Activated effector memory CD4-positive, alpha-beta T cell treated with anti-CD3 and anti-CD28 coated beads, Interleukin-2, amount 50 U/mL, for 16 hours (primary cell): ENCODE measurements at places on chromosomes 3 and 15.

DNA sequence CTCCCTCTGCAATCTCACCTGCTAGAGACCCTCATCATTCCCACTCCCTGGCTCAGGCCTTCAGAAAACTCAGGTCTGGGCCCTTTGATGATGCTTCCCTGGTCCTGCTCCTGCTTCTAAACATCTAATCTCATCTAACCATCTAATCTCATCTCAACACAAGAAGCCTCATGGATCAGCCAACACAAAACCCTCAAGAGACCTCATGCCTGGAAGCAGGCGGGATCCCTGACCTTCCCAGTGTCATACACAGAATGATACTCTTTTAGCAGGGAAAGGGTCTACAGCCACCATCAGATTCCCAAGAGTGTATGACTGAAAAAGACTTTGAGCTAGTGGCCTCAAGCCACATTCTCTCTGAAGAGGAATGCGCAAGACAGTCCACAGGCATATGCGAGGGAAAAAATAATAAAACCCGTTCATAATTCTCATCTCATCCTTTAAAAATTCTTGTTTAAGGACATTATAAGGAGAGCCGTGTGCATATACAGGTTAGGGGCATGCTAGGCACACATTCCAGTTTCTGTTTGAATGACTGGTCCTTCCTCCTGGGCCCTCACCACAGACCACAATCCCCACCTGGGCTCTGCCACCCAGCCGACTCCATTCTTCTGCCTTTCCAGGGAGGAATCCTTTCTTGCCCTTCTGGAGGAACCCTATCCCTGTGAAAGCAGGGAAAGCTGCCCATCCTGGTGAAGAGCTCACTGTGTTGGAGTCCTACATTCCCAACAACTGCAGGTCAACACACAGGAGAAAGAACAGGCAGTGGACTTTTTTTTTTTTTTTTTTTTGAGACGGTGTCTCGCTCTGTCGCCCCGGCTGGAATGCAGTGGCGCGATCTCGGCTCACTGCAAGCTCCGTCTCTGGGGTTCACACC is 2.2 kb downstream of the ZXDC start:
- peak; percentile 54 for DNase-seq

DNA sequence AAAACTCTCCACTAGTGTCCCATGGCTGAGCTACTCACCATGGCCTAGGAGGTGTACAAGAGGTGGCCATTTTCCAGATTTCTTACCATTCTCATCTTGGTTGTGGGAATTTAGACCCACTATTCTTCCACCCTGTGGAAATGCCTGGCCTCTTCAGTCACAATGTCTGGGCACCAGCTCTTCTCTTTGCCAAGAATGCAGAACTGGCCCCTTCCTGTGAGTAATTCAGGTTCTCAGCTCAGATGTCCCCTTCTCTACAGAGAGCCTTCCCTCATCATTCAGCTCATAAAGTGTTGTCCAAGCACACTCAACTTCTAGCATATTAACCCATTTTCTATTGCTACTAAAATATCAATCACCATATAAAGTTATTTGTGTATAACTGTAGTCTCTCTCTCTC is 575.5 kb upstream of the KCNMB2 start:
- DNase-seq, result no peak

DNA sequence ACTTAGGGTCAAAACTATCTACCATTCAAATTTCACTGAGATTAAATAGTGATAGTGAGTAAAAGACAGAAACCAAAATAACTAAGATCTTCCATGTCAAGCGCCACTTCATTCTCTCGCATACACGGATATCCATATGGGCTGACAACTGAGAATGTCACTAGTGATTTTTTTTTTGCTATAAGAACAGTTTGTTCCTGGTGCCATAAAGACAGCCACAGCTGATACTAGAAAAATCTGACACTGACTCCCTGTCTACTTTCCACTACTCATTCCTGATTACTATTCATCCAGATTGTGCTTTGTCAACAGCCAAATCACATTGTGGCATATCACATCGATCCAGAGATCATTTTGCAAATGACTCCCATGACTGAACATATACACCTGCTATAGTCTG is 45.8 kb upstream of the CDAN1 start:
- DNase-seq, result no peak

DNA sequence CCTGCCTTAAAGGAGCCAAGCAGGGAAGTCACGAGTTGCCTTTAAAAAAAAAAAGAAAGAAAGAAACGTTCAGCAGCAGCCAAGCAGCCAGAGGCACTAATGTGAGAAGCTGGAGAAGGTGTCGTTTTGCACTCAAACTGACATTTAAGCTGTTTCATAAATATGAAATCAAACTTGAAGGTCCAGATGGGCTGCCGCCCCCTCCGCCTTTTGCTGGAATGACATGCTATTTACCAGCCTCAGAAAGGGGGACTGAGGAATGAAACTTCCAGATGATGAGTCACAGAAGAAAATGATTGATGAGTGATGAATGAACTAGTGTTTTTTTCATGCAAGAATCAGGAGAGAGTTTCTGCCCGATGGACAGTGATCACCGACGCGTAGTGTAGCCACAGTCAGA is 396.8 kb downstream of the IGSF11 start:
- DNase-seq, result no peak

- DNase-seq, result no peak
Observed at GRCh38 chr3:126556637-126557414, 1.9 kb downstream of the C3orf22 start.

GRCh38 chr3:184761075-184761841 is 49.4 kb upstream of the MAGEF1 start:
- no peak for DNase-seq

DNA sequence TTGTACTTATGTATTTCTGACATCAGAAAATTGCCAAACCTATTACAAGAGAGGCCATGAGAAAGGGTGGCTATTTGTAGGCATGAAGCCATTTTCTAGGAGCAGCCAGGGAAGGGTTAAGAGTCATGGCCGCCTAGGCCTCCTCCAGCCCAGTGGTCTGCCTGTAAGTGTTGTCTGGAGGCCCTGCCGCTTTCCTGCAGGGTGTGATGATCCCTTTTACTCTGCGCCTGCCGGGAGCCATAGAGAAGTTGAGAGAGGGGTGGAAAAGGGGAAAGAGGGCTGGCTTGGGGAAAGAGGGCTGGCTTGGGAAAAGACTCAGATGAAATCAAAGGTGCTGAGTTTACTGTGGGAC is 29.1 kb upstream of the KCTD6 start:
- DNase-seq, result no peak

DNA sequence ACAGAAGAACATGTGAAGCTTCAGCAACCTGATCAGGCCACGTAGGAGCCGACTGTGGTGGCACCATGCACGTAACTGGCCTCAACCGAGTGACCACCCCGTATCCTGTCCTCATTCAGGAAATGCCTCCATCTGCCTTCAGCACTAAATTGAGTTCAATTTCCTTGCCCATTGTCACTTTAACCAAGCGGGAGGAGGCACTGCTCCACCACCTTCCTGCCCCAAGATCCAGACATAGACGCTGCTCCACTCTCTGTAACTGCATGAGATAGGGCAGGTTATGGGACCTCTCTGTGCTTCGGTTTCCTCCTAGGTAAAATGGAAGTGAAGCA is 80.1 kb upstream of the POMGNT2 start:
- DNase-seq, result no peak

- no peak for DNase-seq
Observed at GRCh38 chr3:117865338-117865737, 1155.8 kb downstream of the TUSC7 start.

DNA sequence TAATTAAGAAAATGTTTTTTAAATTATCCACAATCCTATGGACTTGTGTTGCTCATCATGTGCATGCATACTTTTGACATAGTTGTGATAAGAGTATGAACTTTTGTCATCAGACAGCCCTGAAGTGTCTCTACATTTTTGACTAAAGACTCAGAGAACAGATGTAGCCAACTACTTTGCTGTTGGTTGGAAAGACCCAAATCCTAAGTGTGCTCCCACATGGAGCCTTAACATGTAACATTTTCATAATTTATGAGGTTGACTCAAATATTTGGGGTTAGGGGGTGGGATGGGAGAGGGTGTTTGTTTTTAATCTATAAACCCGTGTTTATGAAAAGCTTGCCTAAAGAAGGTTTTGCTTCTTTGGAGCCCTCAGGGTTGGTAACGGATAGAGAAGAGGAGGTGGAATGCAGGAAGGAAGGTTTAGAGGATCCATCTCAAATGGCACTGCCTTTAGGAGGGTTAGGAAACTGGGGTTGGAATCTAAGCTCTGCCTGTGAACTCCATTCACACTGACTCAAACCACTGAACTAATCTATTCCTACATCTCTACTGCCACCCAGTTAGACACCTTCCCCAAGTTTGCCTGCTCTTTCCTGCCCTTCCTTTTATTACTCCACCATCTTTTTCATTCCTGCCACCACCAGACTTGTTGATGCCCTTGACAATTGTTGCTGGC is 3.7 kb downstream of the BOC start:
- no peak for DNase-seq

GRCh38 chr3:47520756-47521155 is 7.2 kb upstream of the ELP6 start:
- DNase-seq, result no peak

- no peak for DNase-seq
Observed at GRCh38 chr3:169940470-169941181, 26.0 kb upstream of the SEC62 start.

DNA sequence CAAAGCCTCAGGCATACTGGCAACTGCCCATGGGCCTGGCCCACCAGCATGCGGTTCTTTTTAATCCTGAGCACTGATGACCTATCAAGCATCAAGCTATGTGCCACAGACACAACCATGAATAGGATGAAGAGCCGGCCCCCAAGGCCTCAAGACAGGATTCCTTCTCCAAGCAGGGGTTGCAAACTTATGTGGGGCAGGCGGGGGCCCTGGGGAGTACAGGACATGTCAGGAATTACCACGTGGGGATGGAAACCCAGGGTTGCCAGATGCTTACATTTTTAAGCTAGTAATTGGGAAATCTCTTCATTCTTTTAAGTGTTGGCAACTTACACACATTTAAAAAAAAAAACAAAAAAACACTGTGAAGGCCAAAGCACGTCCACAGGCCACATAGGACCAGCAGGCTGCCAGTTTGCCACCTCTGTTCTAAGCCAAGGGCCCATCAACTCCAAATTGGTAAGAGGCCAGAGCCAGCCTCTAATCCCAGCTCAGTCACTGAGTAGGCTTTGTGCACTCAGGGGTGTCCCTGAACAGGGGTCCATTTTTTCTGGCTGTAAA is 32.8 kb downstream of the BDH1 start:
- DNase-seq, result no peak

- no peak for DNase-seq
Observed at GRCh38 chr3:127222664-127223063, 29.7 kb downstream of the PRR23E start.
